Neural cell (in vitro differentiated cells): ENCODE measurements at places on chromosomes 4 and X. TPM values are rescaled to one million over a fixed set of nuclear protein-coding genes. Genes with fewer than 3 reads are reported as not detected.

The ERCC6L gene
- polyA plus RNA-seq = 0.12 and 0.28 TPM in 2 replicates

The GLRB gene
- 24.9 and 25.1 TPM in 2 replicates for polyA plus RNA-seq

The EFHC2 gene
- polyA plus RNA-seq = 0.22 TPM in 1 of 2 replicates, not detected in the other

The MAGEA4 gene
- polyA plus RNA-seq = not detected in 2 replicates

The RAB9B gene
- polyA plus RNA-seq = 50.6 TPM in 2 replicates
